ENCODE measurements at places on chromosomes 11 and 22.

GRCh38 chr22:44850946-44851345 lies 98.6 kb downstream of the ARHGAP8 start:
- DNase-seq, result no peak

GRCh38 chr22:32680277-32680676 lies 121.2 kb upstream of the TIMP3 start:
- DNase-seq, result no peak

DNA sequence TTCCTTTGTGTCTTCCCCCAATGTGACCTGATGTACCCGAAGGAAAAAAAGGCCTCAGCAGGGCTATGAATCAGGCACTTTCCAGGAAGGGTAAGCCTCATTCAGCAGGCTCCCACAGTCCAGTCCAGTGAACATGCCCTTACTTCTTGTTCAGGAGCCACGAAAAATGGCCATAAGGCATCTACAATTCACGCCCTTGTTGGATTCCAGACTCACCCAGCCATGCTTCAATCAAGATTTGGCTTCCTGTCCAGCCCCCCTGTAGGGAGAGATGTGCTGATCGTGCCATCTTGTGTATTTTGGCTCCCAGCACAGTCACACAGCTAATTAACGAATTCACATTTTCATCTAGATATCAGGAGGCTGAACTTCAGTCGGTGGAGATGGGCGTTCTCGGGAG lies 9.9 kb upstream of the KCNJ5 start:
- no peak for DNase-seq

DNA sequence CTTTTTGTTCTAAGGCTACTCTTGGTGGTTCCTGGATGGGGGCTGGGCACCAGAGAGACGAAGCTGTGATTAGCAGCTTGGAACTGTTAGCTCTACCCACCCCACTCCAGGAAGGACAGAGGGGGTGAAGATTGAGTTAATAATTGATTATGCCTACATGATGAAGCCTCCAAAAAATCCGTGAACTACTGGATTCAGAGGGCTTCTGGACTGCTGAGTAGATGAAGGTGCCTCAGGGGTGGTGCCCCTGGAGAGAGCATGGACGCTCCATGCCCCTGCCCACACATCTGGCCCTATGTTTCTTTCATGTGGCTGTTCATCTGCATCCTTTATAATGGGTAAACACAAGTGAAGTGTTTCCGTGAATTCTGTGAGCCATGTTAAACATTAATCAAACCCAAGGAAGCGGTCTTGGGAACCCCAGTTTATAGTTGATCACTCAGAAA lies 47.3 kb upstream of the CYP2D6 start:
- no peak for DNase-seq

DNA sequence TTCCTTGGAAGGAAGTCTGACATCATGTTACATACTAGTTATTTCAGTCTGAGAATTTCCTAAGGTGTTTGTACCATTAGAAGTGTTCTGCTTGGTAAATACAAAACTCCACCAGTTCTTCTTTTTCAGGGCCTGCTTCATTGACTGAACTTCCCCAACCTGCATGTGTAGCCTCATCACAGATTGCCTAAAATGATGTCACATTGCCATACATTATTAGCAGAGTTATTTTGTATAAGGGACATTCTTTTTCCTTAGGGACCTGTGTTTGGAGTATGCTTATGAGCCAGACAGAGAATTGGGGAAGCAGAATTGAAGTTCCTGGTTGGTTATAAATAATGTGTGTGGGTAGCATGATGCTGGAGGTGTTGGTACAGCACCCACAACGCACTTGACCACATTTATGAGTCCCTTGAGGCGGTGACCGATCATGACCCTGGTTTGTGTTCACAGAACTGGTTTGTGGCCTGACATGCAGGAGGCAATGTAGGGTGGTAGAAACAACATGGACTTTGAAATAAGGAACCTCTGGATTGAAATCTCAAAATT lies 16.4 kb upstream of the MMP7 start:
- no peak for DNase-seq

GRCh38 chr11:67631411-67631810 lies 1.7 kb upstream of the NUDT8 start:
- DNase-seq, result no peak

GRCh38 chr11:111406091-111406490 lies 27.0 kb upstream of the POU2AF1 start:
- DNase-seq, result no peak
